ENCODE measurements at places on chromosomes 3 and 15. TPM values are rescaled to one million over a fixed set of nuclear protein-coding genes. Genes with fewer than 3 reads are reported as not detected.

GRCh38 chr3:20043825-20044224 is 3.6 kb downstream of the KAT2B start:
- no peak for DNase-seq

DNA sequence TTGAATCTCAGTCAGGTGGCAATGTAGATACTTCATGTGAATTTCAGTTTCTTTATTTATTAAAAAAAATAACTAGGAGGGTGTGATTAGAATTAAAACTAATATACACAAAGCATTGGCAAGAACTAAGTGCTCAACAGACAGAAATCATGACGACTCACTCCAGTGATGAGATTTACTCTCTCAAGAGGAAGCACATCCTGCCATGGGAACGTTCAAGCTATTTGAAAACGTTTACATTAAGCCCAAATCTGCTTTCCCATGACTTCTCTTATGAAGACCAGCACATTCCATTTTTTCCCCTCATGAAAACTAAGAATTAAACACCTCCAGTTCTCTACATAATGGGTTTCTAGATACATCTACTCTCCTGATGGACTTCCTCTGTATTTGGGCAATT is 8.5 kb downstream of the WDR53 start:
- no peak for DNase-seq

DNA sequence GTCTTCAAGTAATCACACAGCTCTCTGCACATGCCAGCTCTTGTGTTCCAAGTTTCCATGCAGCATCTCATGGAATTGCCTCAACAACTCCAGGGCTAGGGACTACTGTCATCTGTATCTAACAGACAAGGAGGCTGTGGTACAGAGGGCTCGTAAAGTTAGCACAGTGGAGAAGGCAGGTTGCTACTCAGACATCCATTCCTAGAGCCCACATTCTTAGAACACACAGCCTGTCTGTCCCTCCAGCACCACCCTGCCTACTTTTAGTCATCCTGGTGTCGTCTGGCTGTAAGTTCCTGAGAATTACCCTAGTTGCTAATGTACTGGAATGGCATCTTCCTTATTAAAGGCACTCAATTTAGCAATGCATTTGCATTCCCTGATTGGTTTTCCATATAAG is 862.5 kb downstream of the FHIT start:
- DNase-seq: no peak

GRCh38 chr3:156024904-156025533 is 95.4 kb upstream of the KCNAB1 start:
- no peak for DNase-seq

- DNase-seq: no peak
Measured at GRCh38 chr3:125602752-125603649, 7.7 kb upstream of the OSBPL11 start.

GRCh38 chr3:124277144-124277890 is 285.4 kb upstream of the ROPN1 start:
- DNase-seq: no peak

IL17RC gene
- 60.4 TPM for total RNA-seq

DNA sequence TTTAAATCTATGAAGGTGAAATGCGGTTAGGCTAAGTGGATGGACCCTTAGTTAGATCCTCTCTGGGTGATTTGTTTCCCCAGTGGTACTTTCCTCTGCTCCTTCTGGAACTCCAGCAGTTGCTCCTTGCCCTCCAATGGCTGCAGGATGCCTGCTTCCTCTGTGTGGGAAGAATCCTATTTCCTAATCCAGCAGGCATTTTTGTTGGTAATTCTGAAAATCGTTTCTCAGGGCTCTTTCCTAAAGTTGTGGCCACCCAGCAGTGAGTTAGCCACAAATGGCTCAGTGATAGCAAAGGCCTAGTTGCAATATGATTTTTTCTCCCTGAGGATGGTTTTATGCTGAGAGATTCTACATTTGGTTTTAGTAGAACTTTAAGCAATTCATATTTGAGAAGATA is 332.3 kb upstream of the C2CD4B start:
- no peak for DNase-seq

DNA sequence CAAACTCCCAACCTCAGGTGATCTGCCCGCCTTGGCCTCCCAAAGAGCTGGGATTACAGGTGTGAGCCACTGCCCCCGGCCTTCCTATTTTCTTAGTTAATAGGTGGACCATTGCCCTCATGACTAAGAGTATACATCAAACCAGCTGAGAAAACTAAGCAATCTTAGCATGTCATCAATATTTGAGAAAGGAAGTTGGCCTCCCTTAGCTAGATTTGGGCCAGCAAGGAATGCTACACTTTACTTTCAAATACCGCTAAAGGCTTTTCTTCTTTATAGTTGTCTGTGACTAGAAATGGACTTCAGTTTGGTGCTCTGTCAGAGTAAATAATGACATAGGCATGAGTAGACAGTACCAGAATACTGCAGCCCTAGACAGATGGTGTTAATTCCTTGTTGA is 199.3 kb downstream of the GAP43 start:
- no peak for DNase-seq

DNA sequence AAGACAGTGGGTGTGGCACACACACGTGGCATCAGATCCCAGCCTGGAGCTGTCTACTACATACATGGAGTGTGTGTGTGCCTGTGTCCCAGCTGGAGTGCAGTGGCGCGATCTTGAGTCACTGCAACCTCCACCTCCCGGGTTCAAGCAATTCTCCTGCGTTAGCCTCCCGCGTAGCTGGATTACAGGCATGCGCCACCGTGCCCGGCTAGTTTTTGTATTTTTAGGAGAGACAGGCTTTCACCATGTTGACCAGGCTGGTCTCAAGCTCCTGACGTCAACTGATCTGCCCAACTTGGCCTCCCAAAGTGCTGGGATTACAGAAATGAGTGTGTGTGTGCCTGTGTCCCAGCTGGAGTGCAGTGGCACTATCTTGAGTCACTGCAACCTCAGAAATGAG is 108.8 kb downstream of the IL12A start:
- DNase-seq: no peak

GRCh38 chr15:49168016-49168415 is 2.0 kb upstream of the GALK2 start:
- DNase-seq: no peak

LRRC31 gene
- total RNA-seq: not detected

MANF gene
- 23.5 TPM for total RNA-seq

Measured in esophagus muscularis mucosa (tissue), 4 donors.